ENCODE measurements at places on chromosomes 2 and 18.

GRCh38 chr18:63186520-63187222 lies 132.9 kb downstream of the BCL2 start:
- DNase-seq, result no peak
- H3K27ac ChIP-seq, result peak overlapping the region; percentile 11
- no peak overlapping the region for H3K4me3 ChIP-seq
- peaks cover 55% of the 10 kb centered on the region for H3K4me1 ChIP-seq
- no peaks in the 10 kb centered on the region for H3K27me3 ChIP-seq

DNA sequence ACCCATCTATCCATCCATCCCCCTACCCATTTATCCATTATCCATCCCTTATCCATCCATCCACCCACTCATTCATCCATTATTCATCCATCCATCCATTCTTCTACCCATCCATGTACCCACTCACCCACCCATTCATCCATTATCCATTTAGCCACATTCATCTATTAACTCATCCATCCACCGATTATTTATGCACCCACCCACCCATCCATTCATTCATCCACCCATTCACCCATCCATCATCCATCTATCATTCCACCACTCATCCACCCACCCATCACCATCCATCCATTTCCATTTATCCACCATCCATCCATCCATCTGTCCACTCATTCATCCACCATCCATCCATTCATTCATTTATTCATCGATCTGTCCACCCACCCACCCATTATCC lies 137.4 kb upstream of the CTDP1 start:
- no peaks in the 10 kb centered on the region for H3K36me3 ChIP-seq
- no peak overlapping the region for H3K27ac ChIP-seq
- H3K4me1 ChIP-seq, result no peaks in the 10 kb centered on the region
- no peak overlapping the region for H3K4me3 ChIP-seq
- DNase-seq, result no peak

DNA sequence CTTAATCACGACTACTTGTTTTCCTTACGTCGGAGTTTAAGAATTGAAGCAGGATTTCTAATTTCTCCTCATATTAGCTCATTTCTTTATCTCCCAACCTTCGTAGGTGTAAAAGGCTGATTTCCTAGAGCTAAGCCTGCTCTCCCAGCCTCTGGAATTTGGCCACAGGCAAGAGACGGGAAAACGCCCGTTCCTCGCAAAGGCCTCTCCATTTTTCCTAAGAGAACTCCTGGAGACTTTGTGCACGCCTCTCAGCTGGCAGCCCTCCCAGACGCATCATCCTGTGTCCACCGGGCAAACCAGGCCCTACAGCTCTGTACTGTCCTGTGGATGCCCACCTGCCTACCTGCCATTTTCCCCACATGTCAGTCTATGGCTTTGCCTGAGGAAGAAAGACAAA lies 106.3 kb downstream of the FTCDNL1 start:
- H3K27ac ChIP-seq, result no peak overlapping the region
- H3K4me3 ChIP-seq, result no peak overlapping the region
- peaks cover 3% of the 10 kb centered on the region for H3K27me3 ChIP-seq
- H3K4me1 ChIP-seq, result peaks cover 3% of the 10 kb centered on the region

DNA sequence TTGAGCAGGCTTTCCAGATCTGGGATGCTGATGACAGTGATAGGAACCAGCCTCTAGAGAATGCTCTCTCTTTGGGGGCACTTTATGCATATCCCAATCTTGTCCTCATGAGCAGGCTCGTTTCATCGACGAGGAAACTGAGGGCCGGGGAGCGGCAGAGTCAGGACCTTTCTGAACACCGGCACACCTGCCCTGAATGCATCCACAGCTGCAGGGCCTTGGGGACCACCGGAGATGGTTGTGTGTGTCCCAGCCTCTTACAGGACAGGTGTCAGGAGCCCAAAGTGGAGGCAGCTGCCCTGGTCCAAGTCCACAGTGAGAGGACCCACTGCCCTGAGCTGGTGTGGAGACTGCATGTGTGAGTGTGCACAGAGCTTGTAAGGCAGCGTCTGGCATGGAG lies 47.6 kb upstream of the FAHD2A start:
- H3K4me3 ChIP-seq, result no peak overlapping the region
- no peak for DNase-seq
- H3K4me1 ChIP-seq, result no peaks in the 10 kb centered on the region
- no peaks in the 10 kb centered on the region for H3K27me3 ChIP-seq
- no peaks in the 10 kb centered on the region for H3K36me3 ChIP-seq
- H3K27ac ChIP-seq, result no peak overlapping the region

DNA sequence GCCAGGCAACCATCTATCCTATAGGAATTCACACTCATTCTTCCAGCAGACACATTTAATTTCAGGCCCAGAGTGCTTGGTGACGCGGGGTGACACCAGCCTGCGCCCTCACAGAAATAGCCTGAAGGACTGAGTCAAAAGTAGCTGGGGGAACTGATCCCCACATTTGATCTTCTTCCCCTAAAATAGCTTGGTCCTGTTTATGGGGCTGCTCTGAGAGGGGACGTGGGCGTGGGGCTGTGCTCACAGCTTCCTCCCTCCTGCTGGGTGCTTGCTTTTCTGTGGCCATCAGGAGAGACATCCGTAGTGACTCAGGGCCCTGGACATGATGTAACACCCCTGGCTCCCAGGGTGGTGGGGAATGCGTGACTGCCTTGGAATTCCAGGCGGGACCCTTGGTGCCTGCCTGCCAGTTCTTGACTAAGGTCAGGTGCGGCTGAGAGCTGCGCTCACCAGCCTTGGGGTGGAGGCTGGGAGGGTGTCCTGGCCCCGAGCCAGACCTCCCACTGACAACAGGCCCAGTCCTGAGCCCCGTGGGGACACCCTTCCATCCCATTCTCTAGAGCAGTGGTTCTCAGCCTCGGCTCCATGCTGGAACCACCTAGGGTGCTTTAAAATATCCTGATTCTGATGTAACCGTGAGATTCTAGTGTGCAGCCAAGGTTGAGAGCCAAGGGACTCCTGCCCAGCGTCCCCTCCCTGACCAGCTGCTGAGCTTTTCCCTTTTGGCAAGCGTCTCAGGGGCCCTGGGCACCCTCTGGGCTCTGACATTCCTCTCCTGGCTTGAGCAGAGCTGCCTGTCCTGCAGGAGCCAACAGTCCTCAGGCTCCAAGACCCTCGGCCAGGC lies 47.4 kb upstream of the SMAD7 start:
- no peaks in the 10 kb centered on the region for H3K36me3 ChIP-seq
- peaks cover 7% of the 10 kb centered on the region for H3K27me3 ChIP-seq
- H3K4me1 ChIP-seq, result peaks cover 15% of the 10 kb centered on the region
- no peak overlapping the region for H3K27ac ChIP-seq
- H3K4me3 ChIP-seq, result no peak overlapping the region

- H3K27ac ChIP-seq, result no peak overlapping the region
- no peaks in the 10 kb centered on the region for H3K4me1 ChIP-seq
- no peak for DNase-seq
- no peaks in the 10 kb centered on the region for H3K36me3 ChIP-seq
Measured at GRCh38 chr18:69491576-69491975, 90.9 kb downstream of the DOK6 start.

- H3K4me1 ChIP-seq, result peaks cover 12% of the 10 kb centered on the region
- no peak for DNase-seq
- peaks cover 37% of the 10 kb centered on the region for H3K27me3 ChIP-seq
Measured at GRCh38 chr2:10095175-10095574, 15.0 kb upstream of the CYS1 start.

- no peaks in the 10 kb centered on the region for H3K4me1 ChIP-seq
- no peak overlapping the region for H3K27ac ChIP-seq
- no peaks in the 10 kb centered on the region for H3K27me3 ChIP-seq
- DNase-seq, result no peak
Measured at GRCh38 chr18:65527879-65528633, 222.8 kb upstream of the CDH7 start.

DNA sequence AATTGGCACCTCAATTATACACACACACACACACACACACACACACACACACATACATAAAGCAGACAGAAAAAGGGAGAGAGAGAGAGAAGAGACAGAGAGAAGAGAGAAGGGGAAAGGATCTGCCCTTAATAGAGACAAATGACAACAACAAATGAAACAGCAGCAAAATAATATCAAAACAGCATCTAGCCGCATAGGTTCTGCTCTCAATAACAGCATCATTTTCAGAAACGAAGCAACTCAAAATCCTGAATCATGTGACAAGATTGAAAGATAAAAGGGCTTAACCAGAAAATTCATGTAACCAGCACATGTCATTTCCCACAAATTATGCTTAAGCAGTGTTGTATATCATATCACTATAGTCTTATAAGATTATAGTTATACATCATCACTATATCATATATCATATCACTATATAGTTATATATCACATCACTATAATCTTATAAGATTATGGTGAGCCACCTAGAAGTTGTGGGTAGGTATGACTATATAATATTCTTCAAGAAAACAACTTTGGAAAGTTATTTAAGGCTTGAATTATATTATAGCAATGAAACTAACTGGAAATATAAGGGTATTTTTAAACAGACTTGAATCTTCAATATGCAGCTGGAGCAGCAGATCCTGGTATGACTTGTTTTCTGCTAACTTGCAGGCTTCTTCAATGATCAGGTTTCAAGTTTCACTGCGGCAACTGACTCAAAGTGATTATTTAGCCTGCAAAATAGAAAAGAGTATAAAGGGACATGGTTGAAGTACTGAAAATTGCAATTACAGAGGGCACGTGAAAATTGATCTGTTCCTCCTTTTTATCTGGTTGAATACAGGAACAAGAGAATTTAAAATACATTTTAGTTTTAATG lies 16.1 kb upstream of the VPS54 start:
- H3K36me3 ChIP-seq, result peaks cover 21% of the 10 kb centered on the region
- DNase-seq, result no peak
- H3K27me3 ChIP-seq, result no peaks in the 10 kb centered on the region
- peaks cover 47% of the 10 kb centered on the region for H3K4me1 ChIP-seq
- peak overlapping the region; percentile 87 for H3K27ac ChIP-seq

DNA sequence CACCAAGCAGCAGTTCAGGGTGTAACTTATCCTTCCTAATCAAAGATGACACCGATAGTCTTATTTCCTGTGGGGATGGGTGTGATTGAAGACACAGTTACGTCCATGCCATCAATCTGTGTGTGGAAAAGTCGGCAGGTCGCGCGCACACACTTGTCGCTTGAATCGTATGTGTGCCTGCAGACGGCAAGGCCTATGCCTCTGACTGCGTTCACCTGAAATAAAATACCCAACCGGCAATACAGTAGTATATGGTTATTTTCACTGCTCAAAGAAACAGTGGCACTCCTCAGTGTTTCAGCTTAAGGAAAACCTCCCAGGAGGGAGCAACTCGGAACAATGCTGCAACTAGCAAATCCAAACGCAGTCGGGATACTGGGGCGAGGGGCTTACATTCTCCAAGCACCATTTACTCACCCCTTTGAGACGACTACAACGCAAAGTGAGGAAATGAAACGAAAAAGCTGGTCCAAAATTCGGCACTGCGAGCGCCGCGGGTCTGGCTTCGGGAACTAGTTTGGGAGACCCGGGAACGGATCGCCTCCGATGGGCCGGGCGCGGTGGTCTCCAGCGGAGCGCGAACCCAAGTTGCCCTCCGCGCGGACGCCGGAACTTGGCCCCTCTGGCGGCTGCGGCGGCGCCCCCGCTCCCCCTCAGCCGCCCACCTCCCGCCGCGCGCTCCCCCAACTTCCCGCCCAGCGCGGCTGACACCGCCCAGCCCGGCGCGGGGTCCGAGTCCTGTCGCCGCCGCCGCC lies 675 bp downstream of the PRKD3 start:
- H3K27me3 ChIP-seq, result peaks cover 51% of the 10 kb centered on the region
- peaks cover 35% of the 10 kb centered on the region for H3K4me1 ChIP-seq
- H3K27ac ChIP-seq, result peak overlapping the region; percentile 90
- peak overlapping the region; percentile 94 for H3K4me3 ChIP-seq
- peaks cover 17% of the 10 kb centered on the region for H3K36me3 ChIP-seq

- H3K27me3 ChIP-seq, result peaks cover 58% of the 10 kb centered on the region
- DNase-seq, result no peak
- no peaks in the 10 kb centered on the region for H3K4me1 ChIP-seq
- H3K36me3 ChIP-seq, result no peaks in the 10 kb centered on the region
Measured at GRCh38 chr2:204863336-204863735, 318.1 kb downstream of the PARD3B start.

DNA sequence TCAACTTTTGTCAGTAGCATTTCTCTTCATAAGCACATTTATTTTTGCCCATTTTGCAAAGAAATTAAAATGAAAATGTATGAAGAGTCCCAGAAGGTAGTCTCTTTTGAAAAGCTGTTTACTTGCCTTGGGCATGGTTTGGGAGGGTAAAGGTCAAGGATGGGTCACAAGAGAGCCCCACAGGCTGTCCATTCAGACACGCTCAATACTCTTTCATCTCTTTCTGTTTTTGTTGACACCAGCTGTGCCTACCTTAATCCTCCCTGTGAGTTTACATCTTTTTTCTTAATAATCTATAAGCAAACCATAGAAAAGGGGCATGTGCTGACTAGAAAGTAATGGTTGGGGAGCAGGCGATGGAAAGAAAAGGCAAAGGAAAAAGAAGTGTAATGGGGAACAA lies 49.6 kb upstream of the KLF7 start:
- no peak overlapping the region for H3K27ac ChIP-seq
- H3K4me3 ChIP-seq, result no peak overlapping the region
- H3K36me3 ChIP-seq, result no peaks in the 10 kb centered on the region

GRCh38 chr2:8309131-8309530 lies 372.7 kb upstream of the ID2 start:
- peaks cover 86% of the 10 kb centered on the region for H3K4me1 ChIP-seq
- no peak overlapping the region for H3K4me3 ChIP-seq
- no peak overlapping the region for H3K27ac ChIP-seq
- H3K27me3 ChIP-seq, result no peaks in the 10 kb centered on the region
